ENCODE measurements at places on chromosomes 3 and 15.
A peak's percentile ranks its signal among the peaks of the same experiment; 100 is the strongest.

GRCh38 chr3:106542101-106542769, 673.4 kb upstream of the CBLB start:
- DNase-seq = no peak

- DNase-seq = no peak
Observed at GRCh38 chr3:71244826-71245488, 338.6 kb downstream of the FOXP1 start.

DNA sequence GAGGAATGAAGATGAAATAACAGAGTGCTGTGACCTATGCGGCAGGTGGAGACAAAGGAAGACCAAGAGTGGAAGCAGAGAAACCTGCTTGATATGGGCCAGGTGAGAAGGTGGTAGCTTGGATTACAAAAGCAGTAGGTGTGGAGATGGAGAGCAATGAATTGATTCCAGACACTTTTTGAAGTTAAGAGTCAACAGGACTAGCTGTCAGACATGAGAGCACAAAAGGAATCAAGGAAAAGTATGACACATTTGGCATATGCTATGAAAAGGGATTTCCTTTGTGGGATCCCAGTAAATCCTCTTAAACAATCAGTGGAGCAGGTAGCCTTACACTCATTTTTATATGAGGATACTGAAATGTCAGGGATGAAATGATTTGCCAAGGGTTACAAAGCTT, 160.5 kb downstream of the GREM1 start:
- DNase-seq = no peak

DNA sequence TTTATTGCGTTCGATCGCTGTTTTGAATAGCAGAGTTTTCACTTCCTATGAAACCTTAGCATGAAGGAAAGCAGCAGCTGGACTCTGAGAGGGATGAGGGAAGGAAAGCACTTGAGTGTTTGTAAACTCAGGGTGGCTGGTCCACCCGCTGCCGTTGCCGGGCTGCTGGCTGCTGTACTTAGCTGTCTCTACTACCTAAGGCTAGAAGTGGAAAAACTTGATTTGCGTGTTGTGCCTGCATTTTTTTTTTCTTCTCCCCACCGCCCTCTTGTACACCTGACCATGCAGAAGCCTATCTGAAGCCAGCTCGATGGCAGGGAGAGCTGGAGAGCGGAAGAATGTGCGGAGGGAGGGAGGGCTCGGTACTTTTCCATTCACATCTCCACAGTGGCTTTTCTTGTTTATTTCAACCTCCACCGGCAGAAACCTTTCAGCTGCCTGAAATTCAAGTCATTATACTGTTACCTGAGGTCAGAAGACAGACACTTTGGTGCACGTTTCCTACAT, 4.8 kb upstream of the BCL6 start:
- DNase-seq = no peak

GRCh38 chr3:13577181-13578121, 28.5 kb downstream of the FBLN2 start:
- DNase-seq = no peak

GRCh38 chr3:185631508-185632206, 45.6 kb downstream of the SENP2 start:
- no peak for DNase-seq

DNA sequence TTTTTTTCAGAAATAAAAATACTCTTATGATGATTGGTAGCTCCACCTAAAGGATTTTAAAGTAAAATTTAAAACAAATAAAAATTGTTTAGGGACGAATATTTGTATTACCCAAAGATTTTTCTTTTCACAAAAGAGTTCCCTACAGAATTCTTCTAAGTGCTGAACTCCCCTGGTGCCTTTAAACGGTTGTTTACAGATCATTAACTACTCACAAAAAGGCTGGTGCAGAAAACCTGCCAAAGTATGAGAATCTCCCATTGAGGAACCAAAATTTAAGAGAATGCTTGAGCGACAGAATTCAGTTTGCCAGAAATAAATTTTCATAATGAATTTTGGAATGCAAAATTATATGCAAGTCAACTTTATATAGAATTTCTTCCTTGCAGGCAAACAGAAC, 497.8 kb upstream of the NR2F2 start:
- DNase-seq = no peak

- no peak for DNase-seq
Observed at GRCh38 chr15:77688266-77688665, 55.6 kb upstream of the LINGO1 start.

GRCh38 chr15:59002418-59002859, 15.0 kb downstream of the RNF111 start:
- DNase-seq = no peak

- DNase-seq = no peak
Observed at GRCh38 chr3:58719684-58720083, 53.1 kb upstream of the FAM3D start.

- DNase-seq = no peak
Observed at GRCh38 chr3:33134026-33134625, 20.3 kb downstream of the CRTAP start.

DNA sequence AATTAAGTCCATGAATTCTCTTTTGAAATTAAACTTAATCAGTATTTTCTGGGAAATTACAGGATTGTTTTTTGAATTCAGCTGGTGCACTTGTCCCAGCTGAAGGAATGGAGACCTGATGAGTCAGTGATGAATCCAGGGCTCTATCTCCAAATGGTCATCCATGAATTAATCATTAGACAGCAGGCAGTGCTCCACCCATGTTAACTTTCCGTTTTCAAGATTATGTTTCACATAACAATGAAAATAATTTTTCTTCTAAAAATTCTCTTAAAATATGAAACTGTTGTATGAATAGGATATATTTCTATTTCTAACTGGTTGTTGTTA, 13.9 kb upstream of the PAQR9 start:
- no peak for DNase-seq

- no peak for DNase-seq
Observed at GRCh38 chr15:28097656-28098359, 1.3 kb downstream of the OCA2 start.

DNA sequence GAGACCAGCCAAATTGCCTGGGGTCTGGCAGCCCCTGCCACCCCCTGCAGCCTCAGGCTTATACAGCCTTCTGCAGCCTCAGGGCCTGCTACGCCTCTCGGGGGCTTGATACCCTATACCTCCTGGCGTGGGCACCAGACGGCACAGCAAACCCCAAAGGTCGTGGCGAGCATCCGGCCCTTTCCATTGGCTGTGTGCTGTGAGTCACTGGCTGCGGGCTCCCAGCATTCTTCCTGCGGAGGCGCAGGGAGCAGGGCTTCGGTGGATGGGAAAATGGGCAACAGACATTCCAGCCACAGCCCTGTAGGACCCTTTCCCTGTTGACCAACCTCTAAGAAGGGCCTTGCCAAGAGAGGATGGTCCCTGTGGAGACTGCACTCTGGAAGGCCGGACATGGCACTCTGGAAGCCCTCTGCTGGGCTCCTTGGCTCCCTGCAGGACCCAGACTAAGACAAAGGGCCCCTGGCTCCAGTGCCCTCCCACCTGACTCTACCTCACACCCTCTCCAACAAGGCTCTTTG, 59.6 kb downstream of the ITGA11 start:
- DNase-seq = no peak

- DNase-seq = no peak
Observed at GRCh38 chr3:43856761-43857160, 166.0 kb downstream of the ABHD5 start.

- no peak for DNase-seq
Observed at GRCh38 chr3:111963424-111963823, 15.4 kb upstream of the ABHD10 start.

GRCh38 chr3:132087356-132087755, 52.5 kb upstream of the CPNE4 start:
- no peak for DNase-seq

DNA sequence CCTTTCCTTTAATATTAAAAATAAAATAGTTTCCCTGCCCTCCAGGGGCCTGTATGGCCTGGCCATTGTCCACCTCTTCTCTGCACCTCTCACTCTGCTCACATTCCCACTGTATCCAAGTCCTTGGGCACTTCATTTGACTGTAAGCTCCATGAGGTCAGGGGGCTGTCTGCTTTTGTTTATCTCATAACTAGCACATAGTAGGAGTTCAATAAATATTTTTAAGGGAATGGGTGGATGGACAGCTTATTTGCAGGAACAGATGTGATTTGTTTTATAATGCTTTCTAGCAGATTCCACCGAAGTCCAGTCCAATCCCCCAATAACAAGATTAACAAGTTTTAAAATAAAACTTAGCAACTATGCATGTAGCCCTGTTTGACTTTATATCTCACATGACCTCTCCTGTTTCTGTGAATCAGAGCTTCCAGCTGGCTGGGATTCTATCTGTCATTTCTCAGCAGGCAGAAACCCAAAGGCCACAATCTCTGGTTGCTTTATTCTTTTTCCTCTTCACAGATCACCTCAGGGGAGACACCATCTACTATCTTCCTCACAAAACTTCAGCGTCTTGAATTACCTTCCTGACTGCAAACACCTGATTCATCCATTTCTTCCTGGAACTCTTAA, 123.0 kb upstream of the NR2F2 start:
- no peak for DNase-seq

GRCh38 chr3:60582288-60582687, 669.0 kb downstream of the FHIT start:
- DNase-seq = no peak

GRCh38 chr3:120182613-120183511, 88.6 kb upstream of the GSK3B start:
- no peak for DNase-seq

- no peak for DNase-seq
Observed at GRCh38 chr3:176855901-176856486, 341.3 kb downstream of the TBL1XR1 start.

DNA sequence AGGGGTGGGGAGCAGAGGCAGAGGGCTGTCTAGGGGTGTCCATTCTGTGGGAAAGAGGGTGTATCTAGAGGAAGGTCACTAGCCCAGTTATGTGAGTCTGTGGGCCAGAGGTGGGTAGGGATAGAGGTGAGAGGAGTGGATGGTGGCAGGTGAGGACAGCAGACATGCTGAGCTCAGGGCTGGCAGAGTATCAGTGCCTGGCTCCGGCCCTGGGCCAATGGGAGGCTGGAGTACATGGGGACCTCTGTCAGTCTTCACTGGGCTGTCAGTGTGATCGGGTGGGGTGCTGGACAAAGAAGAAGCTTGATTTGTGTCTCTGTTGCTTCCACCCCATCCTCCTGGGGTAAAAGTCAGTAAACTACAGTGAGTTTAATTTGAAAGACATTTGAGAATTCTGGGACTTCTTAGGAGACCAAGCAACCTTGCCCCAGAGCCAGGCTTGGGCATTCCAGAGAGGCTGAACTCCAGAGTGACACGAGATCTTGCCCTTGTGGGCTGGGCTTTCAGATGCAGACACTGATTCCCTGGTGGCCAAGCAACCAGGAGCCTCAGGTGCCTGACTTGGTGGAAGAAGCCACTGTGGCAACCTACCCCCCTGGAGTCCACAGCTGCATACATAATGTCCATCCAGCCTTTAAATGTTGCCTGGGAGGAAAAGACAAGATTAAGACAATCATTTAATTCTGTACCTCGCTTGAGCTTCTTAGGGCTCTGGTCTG, 60.7 kb downstream of the EXOG start:
- DNase-seq = no peak

- DNase-seq = peak; percentile 18
Observed at GRCh38 chr15:30991255-30992235, at the start of gene MTMR10. TSS of gene MTMR10 (minus strand) at chr15:30991628. CDS start at chr15:30991506, 122 bp downstream.

GRCh38 chr15:88930579-88930978, 17.4 kb upstream of the MFGE8 start:
- no peak for DNase-seq

DNA sequence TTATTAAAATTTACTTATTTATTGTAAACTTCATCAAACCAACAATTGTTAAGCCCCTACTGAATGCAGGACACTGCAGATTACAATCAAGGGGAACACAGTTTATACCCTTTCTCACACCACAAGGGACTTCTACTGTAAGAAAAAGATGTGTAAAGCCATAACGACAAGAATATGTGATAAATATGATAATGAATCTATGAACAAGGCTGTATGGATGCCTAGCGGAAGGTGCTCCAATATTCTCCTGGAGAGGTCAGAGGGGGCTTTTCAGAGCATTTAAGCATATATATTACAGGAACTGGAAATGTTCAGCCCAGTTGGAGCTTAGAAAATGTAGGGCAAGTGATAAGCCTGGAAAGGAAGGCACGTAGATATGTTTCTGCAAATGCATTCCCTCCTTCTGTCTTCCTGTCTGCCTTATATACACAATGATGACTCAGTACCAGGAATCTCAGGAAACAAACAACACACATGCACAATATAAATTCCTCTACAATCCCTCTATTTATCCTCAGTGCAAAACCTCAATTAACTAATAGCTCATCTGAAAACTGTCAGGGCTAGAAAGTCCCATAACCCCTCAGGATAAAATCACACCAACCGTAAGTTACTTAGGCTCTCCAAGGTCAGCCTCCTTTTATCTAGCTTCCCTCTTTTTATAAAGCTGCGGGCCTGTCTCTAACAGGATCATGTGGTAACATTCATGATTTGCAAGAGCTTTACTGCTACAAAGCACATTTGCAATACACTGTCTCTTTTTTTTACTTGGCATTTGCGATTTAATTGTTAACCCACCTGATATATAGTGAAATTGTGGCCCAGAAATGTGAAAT, 393.1 kb downstream of the LPP start:
- no peak for DNase-seq

GRCh38 chr3:12486001-12486400, 1.7 kb downstream of the TSEN2 start:
- no peak for DNase-seq

- no peak for DNase-seq
Observed at GRCh38 chr15:28096670-28097431, 2.3 kb downstream of the OCA2 start.

GRCh38 chr15:91126080-91126479, 26.0 kb downstream of the SV2B start:
- DNase-seq = no peak

GRCh38 chr3:48238531-48239085, 2.3 kb upstream of the ZNF589 start:
- DNase-seq = no peak

DNA sequence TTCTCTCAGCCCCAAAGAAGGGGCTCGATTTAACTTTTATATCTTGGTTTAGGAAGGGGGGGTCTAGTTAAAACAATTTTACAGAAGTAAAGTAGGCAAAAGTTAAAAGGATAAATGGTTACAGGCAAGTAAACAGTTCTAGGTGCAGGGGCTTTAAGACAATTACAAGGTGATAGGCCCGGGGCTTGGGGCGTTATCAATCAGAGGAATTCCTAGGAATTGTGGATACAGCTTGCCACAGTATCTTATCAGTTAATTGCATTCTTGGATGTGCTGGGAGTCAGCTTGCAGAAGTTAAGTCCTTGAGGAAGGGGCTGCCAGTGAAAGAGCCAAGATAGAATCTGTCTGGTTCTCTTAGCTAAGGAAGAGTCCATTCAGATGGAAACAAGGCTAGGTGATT, 52.7 kb downstream of the NSMCE3 start:
- DNase-seq = no peak

- DNase-seq = no peak
Observed at GRCh38 chr3:197010556-197011351, 18.9 kb downstream of the MELTF start.

GRCh38 chr3:195182470-195182795, 88.5 kb downstream of the XXYLT1 start:
- DNase-seq = no peak

DNA sequence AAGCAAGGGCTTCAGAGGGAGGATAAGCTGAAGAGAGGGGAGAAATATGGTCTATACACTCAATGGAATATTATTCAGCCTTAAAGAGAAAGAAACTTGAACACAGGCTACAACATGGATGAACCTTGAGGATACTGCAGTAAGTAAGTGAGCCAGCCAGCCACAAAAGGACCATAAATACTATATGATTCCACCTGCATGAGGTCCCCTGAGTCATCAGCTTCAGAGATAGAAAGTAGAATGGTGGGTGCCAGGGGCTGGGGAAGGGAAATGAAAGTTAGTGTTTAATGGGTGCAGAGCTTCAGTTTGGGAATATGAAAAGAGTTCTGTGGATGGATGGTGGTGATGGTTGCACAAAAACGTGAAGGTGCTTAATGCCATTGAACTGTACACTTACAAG, 68.4 kb upstream of the SEC13 start:
- DNase-seq = no peak

Data from cortex of kidney (tissue), 1 donor.